ENCODE measurements at places on chromosomes 7 and 10.

- DNase-seq, result no peak
These were observed 198.0 kb downstream of the SKIDA1 start for GRCh38 chr10:21327289-21327993.

DNA sequence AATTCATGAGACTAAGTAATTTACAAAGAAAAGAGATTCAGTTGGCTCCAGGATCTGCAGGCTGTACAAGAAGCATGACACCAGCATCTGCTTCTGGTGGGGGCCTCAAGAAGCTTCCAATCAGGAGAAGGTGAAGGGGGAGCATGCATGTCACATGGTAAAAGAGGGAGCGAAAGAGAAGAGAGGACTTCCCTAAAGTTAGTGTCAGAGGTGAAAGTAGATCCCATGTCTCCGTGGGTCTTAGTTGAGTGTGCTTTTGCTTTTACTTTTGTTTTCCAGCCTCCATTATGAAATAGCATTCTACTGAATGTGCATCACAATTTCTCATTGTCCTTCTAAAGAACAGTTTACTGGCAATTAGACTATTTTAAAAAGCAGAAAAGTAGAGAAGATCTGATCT lies 213.6 kb upstream of the FZD1 start:
- no peak for DNase-seq

- no peak for DNase-seq
These were observed 56.2 kb upstream of the GDF10 start for GRCh38 chr10:47243791-47244190.

- no peak for DNase-seq
These were observed 82.1 kb upstream of the IGFBP3 start for GRCh38 chr7:46003161-46003560.

GRCh38 chr7:142457146-142457703 lies 199.4 kb upstream of the PRSS58 start:
- DNase-seq, result no peak

Data from stimulated activated CD8-positive, alpha-beta memory T cell treated with anti-CD3 and anti-CD28 coated beads, Interleukin-7, amount 100 ng/mL, for 1 hour (primary cell).